ENCODE measurements at places on chromosomes 16 and 17.

GRCh38 chr17:7523033-7523432 is 25.8 kb upstream of the TNFSF12 start:
- peak; percentile 65 for DNase-seq

GRCh38 chr17:74545843-74546230 is at the start of gene CD300C:
Gene CD300C (minus strand): TSS chr17:74546115. CDS start chr17:74545782, 333 bp downstream.
- DNase-seq: no peak

DNA sequence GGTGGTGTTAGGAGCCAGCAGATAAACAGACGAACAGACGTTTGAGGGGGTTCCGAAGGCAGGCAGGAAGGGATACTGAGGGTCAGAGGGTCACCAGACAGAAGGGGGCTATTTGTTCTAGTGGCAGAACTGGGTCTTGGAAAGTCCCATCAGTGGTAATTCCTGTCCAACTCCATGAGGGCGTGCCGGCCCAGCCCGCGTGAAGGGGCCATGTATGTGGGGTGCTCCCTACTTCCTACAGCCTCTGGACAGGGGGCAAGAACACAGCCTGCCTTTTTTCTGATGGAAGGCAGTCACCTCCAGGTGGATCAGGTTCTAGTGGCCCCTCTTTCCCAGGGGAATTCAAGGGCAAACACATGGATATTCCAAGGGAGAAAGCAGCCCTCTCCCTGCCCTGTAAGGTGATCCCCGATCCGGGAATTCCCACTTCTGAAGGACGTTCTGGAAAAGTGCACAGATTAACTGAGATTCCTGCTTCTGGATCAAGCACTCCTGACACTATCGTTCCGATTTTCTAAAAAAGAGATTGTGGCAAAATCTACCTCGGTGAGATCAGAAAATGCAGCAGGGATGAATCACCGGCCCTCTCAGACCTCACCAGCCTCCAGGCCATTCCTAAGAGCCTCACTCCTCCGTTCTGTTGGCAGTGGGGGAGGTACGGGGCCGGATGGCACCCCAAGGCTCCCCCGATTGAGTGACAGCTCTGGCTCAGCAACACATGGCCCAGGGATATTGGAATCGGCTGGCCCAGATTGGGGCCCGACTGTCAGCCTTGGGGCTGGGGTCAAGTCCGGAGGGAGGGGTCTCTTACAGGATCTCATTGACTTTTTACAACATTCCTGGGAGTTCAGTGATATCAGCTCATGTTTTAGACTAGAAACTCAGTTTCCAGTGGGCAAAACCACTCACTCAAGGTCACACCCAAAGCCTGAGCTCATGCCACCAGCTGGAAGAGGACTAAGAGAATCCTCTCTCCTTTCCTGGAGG is 12.4 kb downstream of the STX1B start:
- DNase-seq: no peak

GRCh38 chr17:48893646-48894508 is 1.3 kb downstream of the ATP5MC1 start:
- no peak for DNase-seq

GRCh38 chr16:86428729-86429517 is 81.4 kb upstream of the FOXF1 start:
- DNase-seq: no peak

GRCh38 chr17:37848690-37849616 is 75.3 kb upstream of the TBC1D3K start:
- DNase-seq: no peak

GRCh38 chr16:13052431-13052830 is 151.0 kb downstream of the SHISA9 start:
- no peak for DNase-seq

DNA sequence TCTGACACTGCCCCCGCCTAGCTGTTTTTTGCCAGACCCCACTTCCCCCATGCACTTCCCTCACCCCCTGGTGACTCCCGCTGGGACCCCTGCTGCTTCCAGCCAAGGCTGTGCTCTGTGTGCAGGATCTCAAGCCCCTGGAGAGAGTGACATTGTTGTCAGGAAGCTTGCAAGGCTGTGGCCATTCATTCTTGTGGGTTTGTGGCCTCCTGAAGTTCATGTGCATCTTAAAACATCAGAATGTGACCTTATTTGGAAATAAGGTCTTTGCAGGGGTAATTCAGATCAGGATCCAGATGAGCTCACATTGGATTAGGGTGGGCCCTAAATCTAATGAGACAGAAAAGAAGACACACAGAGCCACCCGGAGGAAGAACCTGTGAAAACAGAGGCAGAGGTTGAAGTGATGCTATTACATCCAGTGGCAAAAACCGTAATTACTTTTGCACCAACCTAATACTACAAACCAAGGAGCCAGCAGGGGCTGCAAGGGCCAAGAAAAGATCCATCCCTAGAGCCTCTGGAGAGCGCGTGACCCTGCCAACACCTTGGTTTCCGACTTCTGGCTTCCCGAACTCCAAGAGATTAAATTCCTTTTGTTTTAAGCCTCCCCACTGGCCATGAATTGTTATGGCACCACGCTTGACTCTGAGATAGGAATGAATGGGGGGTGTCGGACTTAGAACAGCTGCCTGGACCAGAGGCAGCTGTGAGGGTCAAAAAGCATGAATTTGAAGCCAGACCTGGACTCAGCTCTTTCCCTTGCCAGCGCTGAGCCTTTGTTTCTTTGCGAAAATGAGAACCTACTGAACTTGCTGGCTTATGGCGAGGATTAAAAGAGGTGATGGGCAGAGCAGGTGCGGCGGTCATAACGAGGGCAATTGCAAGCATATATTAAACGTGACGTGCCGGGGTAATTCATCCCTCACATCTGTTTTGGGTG is 75.5 kb downstream of the BMERB1 start:
- peak; percentile 52 for DNase-seq

- DNase-seq: no peak
These were observed 20.7 kb downstream of the LIMD2 start for GRCh38 chr17:63679214-63679613.

DNA sequence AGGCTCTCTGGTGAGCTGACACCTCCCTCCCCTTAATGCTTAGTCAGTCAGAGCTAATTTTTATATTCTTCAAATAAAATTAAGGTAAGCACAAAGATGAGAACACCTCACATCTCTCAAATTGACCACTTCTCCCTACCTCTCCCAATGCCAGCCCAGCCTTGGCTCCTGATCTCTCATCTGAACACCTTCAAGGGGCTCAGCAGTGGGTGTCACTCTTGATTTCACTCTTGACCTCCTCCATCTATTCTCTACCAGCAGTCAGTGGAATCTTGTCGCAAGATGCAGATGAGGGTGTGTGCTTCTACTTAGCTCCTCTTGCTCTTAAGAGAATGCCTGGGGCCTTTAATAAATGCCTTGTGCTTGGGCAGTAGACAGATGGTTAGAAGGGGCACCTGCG is 309.0 kb upstream of the IRX3 start:
- DNase-seq: no peak

GRCh38 chr17:27751166-27751565 is 49.2 kb downstream of the NOS2 start:
- DNase-seq: no peak

GRCh38 chr16:85781156-85781555 is 18.2 kb downstream of the EMC8 start:
- no peak for DNase-seq

DNA sequence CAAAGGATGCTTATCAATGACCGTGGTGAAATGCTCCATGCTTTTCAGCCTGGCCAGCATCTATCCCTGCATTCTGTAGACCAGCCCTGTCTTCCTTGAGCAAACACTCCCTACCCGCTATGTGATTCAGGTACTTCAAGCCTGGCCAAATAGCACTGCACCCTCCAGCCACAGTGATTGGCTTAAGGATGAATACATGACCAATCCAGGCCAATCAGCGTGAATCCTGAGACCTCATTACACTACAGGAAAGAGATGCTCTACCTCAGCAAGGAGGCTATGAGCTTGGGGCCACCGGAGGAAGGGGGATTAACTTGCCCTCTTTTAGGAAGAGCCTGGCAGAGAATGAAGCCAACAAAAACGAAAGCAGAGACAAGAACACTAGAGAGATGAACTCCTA is 162.5 kb downstream of the ZNF423 start:
- DNase-seq: no peak

GRCh38 chr16:65576631-65577030 is 454.8 kb upstream of the CDH11 start:
- DNase-seq: peak; percentile 78

GRCh38 chr16:73371584-73372319 is 323.8 kb upstream of the ZFHX3 start:
- DNase-seq: no peak

DNA sequence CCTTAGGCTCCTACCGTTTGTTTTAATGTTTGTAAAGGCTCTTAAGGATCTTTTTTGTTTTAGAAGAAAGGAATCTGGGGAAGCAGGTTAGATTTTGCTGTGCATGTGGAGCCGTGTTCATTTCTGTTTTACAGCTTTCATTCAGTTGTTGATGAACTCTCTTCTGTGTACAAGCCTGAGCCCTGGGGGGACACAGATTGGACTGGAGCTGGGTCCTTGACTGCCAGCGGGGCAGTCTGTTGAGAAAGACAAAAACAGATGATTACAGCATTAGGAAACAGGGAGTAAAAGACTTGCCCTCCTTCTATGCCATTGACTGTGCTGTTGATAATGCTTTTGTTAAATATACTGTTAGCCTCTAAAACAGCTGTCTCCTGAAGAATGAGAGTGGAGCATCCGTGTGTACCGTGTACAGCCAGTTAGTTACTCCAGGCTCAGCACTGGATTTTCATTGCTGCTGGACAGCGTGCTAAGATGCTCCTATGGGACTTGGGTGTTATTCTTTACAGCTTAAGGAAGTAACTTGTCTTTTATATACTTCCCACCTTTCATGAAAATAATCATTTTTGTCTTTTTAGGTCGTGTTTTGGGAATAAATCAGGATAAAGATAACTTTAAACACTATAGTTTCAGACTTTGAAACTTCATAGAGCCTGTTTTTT is 3.2 kb downstream of the MAP1LC3B start:
- DNase-seq: no peak

DNA sequence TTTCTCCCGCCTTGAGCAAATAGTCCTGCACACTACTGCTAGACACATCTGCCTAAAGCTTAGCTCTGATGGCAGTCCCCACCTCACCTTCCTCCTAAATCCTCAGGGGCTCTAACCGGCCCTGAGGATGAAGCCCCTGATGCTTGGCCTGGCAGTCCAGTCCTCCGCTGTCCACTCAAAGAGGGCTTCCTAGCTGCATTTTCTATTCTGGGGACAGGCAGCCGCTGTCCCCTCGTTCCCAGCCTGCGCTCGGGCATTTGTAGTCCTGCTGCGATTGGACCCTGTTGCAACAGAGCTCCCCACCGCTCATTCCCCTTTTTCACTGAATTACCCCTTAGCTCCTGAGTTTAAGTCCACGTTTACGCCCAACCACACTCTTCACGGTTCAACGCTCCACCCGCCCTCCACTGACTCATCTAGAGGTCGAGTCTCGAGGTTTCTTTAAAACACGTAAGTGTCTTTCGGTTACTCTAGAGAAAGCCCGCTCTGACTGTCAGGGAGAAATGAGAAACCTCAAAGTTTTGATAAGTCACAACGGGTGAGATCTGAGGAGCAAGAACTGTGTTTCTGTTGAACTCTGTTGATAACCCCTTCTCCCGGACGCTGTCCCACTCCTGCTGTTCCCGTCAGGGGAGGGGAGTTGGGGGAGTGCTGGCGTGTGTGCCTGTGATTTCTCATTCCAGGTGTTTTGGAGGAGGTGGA is 4.5 kb downstream of the CCR7 start:
- no peak for DNase-seq

GRCh38 chr16:3595110-3595486 is 16.3 kb downstream of the SLX4 start:
- DNase-seq: no peak

- peak; percentile 64 for DNase-seq
These were observed 1.0 kb upstream of the ARMC5 start for GRCh38 chr16:31458073-31458843.

DNA sequence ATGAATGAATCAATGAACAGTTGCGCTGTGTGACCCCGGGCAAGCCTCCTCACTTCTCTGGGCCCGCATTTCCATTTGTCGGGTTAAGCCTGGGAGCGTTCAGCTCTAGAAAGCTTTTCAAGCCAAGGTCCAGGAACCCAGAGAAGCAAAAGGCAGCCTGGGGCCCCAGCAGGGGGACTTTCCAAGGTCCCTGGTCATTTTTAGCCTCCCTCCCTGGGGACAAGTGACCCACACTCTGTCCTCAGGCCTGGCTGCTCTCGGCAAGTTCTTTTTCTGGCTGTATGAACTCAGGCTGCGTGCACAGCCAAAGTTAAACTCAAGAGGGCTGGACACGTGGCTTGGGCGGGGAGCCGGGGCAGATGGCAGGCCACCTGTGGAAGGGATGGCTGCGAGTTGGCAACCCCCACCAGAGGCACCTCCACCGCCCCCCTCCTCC is 41.4 kb upstream of the CIBAR2 start:
- DNase-seq: no peak

DNA sequence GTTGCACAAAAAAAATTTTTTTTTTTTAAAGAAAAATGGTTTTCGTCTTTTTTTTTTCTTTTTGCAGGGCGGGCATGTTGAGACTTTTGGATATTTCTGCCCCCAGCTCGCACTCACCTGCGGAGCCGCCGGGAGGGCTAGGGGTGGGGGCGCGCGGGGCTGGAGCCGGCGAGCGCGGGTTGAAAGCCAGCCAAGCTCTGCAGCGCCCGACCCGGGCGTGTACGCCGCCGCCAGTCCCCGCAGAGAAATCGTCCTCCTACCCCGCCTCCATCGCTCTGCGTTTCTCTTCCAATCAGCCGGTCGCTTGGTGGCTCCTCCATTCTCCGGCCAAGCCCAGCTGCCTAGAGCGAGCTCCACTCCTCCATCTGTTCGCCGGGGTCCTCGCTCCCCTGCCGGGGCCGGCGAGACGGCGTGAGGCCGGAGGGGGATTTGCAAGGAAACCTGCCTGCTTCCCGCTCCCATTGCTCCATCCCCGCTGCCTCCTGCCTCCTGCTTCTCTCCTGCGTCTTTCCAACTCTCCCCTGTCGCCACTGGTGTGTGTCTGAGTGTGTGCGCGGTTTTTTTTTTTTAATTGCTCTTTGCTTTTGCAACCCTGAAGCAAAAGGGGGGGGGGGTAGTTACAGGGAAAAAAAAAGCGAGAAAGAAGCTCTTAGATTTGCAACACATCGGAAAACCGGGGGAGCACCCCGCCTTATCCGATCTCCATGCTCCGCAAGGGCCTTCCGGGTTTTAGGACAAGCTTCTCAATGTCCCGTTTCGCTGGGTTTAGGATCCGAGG is 1.8 kb upstream of the UBTF start:
- peak; percentile 84 for DNase-seq

DNA sequence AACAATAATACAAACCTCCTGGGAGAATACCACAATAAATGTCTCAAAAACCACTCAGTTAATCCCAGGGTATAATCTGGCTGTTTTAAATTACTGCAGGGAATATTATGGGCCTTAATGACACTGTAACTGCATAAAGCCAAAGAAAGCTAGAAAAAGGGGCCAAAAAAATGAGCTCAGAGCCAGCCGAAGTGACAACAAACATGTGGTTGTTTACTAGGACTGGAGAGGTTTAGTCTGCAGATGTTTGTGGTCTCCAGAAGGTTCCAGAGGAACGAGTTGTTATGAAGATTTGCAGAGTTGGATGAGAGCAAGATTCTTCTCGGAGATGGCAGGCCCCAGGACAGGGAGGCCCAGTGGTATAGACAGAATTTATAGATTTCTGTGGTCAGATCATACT is 97.1 kb upstream of the AKTIP start:
- DNase-seq: no peak

- DNase-seq: no peak
These were observed 415.0 kb upstream of the XYLT1 start for GRCh38 chr16:17885659-17886207.

GRCh38 chr17:57465610-57466009 is 209.3 kb downstream of the MSI2 start:
- no peak for DNase-seq

GRCh38 chr17:34246446-34246845 is 8.6 kb upstream of the CCL2 start:
- DNase-seq: no peak

- no peak for DNase-seq
These were observed 45.3 kb downstream of the MPRIP start for GRCh38 chr17:17087424-17088015.

- DNase-seq: peak; percentile 69
These were observed 36.1 kb downstream of the WNT3 start for GRCh38 chr17:46782250-46782953.

All from H1 (cell line).